ENCODE measurements at places on chromosomes 11 and 22.
A peak's percentile ranks its signal among the peaks of the same experiment; 100 is the strongest.

- DNase-seq: no peak
Observed at GRCh38 chr11:116689413-116690127, 83.2 kb downstream of the BUD13 start.

DNA sequence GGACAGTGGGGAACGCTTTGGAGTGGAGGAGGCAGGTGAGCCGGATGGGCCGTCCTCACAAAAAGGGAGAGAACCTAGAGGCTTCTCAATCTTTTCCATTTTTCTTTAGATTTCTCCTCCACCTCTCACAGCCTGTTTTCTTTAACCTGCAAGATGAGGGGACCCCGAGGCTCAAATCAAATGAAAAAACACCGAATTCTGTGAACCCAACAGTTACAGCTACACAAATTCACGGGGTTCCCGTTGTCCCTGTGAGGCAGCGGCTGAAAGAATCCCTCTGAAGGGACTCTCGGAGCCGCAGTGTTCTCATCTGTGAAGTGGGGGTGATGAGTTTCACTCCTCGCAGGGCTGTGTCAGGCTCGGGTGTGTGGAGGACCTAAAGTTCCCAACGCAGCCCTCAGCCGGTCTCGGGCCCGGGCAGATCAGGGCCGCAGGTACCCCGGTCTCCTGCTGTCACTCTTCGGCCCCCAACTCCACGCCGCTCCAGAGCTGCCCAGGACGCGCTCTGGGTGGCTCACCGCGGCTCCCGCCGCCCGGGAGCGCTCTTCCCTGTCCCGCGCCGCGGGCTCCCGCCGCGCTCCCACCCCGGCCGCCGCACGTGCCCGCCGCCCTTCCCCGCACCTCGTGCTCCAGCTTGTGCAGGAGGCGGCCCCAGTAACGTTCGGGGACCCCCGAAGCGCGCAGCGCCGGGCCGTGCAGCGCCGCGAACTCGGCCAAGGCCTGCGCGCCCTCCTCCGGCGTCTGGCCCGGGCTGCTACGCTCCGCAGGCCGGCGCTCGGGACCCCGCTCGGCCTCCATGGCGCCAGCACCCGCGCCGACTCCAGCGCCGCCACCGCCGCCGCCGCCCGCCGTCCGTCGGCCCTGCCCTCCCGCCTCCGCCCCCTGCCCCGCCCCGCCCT, at the start of gene TTLL12:
Gene TTLL12 (minus strand): TSS at position 863 of the 899 bp plus-strand sequence. CDS start 65 bp downstream, at position 798.
- no peak for DNase-seq

DNA sequence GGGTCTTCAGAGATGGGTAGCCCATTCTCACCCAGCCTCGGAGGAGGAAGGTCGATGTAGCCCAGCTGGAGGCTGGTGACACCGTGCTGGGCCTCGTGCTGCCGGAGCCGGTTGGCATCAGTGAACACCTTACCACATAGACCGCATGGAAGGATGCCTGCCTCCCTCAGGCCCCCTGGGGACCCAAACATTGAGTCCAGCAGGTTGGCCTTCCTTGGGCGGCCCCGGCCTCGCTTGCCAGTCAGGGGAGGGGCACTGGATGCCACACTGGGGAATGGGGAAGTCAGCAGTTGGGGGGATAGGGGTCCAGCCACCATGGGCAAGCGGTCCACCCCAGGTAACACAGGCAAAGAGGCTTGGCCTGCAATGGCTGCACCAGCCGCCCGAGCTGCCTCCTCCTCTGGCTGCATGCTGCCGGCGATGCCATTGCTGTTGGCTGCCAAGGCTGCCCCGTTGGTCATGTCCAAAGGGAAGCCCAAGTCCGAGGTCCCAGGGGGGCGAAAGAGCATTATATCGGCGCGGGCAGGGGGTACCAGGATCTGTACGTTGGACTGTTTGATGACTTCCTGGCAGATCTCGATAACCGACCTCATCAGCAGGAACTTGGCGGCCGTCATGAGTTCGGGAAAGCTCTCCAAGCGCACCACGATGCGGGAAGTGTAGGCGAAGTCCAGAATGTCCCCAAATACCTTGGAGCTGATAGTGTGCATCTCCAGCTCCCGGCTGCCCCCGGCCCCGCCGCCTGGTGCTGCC, 1.4 kb downstream of the PATZ1 start:
- DNase-seq: no peak

GRCh38 chr11:34833602-34834001, 82.6 kb downstream of the APIP start:
- DNase-seq: no peak

- no peak for DNase-seq
Observed at GRCh38 chr11:78780889-78781288, 206.2 kb upstream of the NARS2 start.

DNA sequence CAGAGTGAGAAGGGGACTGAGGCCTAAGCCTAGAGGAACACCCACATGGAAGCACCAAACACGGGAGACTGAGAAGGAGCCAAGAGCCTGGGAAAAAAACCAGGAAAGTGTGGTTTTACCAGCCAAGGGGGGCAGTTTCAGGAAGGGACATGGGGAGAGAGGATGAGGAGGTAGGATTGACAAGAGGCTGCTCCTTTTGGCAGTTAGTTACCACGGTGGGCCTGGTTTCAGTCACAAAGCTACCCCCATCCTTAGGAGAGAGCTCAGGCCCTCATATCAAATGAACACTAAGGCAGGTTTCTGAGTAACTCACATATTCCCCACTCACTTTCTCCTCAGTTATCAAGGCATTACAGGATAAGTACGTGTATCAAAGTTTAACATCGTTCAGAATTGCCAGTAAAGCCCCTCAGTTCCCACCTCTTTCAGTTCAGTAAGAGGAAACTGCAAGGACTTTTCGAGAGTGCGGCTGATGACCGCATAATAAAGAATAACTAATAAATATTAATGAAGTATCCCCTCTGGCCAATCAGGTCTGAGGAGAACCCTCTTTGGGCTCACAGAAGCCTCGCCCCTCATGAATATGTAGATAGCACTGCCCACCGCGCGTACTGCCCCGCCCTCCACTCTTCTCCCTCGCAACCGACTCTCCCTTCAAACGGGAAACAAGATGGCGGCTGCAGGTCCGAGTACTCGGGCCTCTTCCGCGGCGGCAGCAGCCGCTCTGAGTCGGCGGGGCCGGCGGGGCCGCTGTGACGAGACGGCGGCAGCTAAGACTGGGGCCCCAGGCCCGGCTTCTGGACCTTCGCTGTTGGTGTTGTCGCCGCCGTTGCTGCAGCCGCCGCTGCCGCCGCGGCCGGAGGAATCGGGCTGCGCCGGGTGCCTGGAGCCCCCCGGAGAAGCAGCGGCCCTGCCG, at the start of gene RNF169:
Gene RNF169 (plus strand): TSS at position 639 of the 916 bp plus-strand sequence. CDS start 32 bp downstream, at position 671.
- DNase-seq: peak; percentile 89

- no peak for DNase-seq
Observed at GRCh38 chr22:36938028-36938425, 24.6 kb downstream of the CSF2RB start.

DNA sequence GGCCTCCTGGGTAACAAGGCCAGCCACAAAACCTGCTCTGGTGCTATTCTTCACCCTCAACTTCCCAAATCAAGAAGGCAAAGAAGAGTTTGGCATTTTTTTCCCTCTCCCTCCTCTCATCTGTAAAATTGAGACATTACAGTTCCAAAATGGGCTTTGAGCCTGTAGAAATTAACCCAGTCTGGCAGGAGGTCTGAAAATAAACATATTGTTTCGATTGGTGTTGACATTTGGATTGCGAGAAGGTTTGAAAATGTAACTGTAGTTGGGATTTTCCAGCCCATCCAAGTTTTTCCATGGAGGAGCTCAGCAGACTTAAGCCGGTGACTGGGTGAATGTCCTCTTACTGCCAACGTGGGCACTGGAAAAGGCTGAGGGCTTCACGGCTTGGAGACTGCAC, 35.0 kb upstream of the ALX4 start:
- DNase-seq: no peak

DNA sequence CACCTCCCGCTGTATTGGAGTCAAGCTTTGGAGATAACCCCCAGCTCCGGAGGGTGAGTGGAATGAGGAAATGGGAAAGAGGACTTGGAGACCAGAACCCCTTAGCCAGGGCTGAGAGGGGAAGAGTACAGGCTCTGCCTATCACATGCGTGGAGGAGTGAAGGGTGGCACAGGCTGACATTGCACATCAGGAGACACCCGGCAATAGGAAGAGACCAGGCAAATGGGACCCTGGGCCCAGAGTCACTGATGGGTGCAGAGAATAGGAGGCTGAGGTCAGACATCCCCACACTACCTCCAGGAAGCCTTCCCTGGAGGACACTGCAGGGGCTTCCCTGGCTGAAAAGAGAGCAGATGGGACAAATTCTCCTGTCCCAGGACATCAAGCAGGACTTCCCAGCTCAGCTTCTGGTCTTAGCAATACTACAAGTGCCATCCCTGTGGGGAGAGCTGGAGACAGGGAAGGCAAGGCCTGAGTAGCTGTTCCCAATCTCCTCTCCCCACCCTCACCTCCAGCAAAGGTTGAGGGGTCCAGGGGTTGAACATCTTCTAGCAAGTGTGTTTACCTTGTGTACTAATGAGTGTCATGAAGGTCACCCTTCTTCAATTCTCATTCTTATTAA, 160.7 kb downstream of the BUD13 start:
- DNase-seq: no peak

GRCh38 chr22:27473533-27473932, 328.0 kb downstream of the MN1 start:
- no peak for DNase-seq

DNA sequence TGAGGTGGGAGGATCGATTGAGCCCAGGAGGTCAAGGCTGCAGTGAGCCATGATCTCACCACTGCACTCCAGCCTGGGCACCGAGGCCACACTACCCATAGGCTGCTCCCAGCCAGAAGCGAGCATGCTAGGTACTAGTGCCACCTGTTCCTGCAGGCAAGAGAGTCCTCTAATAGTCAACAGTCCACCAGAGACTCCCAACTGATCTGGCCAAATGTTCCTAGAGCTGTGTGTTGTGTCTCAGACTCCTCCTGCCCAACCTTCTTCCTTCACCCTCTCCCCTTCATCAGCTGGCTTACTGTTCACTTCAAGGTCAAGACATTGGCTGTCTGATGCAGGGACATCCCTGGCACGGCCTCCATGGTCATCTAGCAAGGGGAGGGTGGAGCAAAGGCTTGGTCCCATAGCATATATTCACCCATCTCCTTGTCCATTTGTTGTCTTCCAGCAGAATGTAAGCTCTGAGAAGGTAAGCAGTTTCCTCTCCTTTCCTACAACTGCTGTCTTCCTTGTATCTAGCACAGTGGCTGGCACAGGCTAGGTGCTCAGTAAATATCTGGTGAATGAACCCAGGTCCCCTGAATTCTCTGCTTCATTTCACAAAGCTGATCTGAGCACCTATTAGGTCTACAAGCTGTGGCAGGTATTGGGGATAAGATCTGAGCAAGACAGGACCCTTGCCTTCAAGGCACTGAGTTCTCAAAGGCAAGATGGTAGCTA, 126.2 kb upstream of the SERPIND1 start:
- no peak for DNase-seq

DNA sequence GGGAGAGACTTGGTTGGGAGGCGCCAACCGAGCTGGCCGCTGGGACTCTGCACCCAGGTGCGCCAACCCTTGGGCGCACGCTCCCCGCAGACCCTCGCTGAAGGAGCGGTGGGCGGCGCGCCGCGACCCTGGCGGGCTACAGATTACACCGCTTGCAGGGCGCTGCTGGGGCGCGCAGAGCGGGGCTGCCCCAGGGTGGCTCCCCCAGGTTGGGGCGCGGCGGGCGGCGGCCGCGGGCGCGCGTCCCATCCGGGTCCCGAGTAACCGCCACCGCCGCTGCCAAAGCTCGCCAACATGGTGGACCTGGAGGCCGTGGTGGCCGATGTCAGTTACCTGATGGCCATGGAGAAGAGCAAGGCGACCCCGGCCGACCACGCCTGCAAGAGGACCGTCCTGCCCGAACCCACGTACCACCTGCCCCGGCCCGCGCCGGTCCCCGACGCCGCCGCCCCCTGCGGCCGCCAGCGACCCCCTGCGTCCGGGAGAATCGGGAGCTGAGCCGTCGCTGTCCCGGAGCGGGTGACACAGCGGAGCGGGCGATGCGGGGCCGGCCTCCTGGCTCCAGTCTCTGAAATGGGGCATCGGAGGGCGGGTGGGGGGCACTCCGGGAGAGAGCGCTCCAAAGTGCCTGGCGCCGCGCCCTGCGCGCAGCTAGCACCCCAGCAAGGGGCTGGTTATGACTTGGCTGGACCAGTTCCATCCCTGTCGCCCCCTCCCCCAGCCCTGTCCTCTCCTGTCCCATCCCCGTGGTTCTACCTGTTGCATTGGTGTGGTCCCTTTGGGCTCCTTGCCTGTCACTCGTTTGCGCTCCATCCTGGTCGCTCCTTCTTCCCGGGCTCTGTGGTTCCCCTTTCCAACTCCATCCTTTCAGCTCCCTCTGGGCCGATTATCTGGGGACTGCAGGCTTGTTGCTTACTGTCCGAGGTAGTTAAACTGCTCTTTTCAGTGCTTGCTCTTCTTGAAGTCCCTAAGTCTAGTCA, 143.3 kb upstream of the GRK3 start:
- no peak for DNase-seq

GRCh38 chr11:118287006-118287405, 17.5 kb upstream of the CD3E start:
- DNase-seq: peak; percentile 7

- no peak for DNase-seq
Observed at GRCh38 chr22:26672060-26672471, 14.7 kb downstream of the MIAT start.

- DNase-seq: no peak
Observed at GRCh38 chr11:10371926-10372641, 67.2 kb downstream of the ADM start.

- no peak for DNase-seq
Observed at GRCh38 chr22:26477341-26477731, 6.2 kb downstream of the HPS4 start.

DNA sequence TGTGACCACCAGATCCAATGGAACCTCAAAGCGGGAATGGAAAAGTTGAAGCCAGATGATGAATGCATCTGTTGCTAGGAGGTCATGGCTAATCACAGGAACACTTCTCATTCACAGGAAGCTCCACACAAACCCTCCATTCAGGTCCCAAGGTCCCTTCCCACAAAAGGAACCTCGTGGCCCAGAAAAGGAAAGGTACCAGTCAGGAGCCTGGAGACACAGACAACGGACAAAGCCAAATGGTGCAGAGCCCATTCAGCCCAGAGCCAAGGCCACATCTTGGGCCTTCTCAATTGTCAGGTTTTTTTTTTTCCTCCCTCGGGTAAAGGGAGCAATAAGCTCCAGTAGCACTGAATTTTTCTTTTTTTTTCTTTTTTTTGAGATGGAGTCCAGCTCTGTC, 87.0 kb downstream of the FAM168A start:
- DNase-seq: no peak

DNA sequence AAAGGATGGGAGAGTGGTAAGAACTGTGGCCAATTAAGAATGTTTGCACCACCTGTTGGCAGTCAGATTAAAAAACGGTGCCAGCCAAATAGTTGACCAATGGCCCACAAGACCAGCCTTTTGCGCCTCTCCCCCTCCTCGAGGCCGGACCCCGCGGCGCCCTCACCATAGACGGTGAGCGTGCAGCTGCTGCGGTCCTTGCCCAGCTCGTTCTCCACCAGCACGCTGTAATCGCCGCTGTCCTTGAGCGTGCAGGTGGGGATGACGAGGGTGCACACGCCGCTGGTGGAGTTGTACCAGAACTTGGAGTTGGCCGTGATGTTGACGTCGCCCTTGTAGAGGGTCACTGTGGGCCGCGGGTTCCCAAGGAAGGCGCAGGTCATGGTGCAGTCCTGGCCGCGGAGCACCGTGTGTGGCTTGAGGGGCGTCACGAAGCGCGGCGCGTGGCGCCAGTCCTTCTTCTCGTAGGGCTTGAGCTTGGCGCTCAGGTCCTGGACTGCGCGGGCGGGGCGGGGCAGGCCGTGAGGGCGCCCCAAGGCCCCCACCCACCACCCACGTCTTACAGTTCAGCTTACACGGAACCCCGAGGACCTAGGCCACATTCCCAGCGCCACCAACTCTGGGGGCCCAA, 7.2 kb downstream of the TMEM86A start:
- no peak for DNase-seq

Measured in fibroblast of skin of left quadriceps (primary cell).